ENCODE measurements at places on chromosomes 12 and 14.

DNA sequence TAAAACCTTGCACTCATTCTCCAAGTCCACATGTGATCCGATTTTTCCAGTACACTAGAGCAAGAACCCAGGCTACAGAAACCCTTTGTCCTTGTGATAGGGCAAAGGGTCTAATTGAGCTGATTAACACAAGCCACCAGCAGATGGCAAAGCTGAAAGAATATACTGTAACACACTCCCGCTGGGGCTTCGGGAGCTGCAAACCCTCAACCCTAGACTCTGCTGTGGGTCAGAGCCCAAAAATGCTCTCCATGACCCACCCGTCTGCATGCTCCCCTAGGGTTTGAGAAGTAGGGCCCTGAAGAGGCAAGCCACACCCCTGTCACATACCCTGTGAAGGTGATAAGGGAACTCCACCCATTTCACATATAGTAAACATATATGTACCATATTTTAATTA, 33.6 kb upstream of the PCNX1 start:
- DNase-seq, result no peak

DNA sequence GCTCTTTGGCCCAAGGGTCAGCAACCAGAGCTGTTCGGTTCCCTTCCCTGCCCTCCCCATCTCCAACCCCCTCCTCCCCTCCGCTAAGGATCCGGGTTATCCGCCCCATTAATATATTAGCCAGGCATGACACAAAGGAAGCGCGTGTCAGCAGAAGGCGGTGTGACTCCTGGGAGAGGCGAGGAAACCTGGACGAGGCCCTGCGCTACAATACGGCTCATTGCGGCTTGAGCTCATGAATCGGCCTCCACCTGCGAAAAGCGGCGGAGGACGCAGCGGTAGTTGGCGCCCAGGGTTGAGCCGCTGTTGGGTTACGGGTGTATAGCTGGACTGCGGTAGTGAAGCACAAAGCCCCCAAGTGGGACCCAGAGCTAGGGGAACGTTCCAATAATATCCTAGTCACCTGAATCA, 9.9 kb downstream of the FOXA1 start:
- no peak for DNase-seq

DNA sequence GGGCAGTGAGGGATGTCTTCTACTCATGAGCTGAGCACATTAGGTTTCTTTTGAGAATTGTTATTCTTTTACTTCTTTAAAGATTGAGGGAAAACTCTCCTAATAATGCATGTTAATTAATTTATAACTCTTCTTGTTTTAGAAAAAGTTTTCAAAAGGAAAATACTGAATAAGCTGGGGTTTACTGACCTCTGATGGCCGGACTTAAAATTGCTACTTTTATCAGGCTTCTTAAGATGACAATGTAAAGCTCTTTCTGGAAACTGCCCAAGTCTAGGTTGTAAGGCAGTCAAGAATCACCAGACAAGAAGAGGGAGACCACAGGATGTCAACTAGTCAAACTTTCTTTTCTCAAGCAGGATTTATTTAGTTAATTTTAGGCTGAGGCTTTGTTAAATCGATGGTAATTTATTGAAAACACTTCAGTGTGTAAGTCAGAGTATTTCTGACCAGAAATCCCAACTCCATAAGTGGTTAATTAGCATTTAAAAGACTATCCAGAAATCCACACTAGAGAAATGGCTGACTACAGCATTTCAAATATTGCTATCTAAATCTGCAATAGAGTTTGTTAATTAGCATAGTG, 82.1 kb downstream of the AVPR1A start:
- peak; percentile 52 for DNase-seq

DNA sequence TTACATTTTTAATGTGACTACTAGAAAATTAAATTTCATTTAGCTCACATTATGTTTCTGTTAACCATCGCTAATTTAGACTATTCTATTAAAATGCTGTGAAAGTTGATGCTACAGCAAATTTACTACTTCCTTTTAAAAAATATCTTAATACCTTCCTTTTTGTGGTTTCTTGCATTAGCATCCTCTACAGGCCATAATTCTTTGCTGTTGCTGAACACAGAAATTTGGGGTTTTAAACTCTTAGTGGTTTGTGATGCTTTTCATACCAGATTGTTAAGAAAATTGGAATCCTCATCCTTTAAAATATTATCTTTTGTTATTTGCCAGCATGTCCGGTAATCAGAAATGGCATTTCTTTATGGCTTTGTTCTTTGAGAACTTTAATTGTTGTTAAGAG, 18.1 kb downstream of the WNK1 start:
- DNase-seq, result no peak

DNA sequence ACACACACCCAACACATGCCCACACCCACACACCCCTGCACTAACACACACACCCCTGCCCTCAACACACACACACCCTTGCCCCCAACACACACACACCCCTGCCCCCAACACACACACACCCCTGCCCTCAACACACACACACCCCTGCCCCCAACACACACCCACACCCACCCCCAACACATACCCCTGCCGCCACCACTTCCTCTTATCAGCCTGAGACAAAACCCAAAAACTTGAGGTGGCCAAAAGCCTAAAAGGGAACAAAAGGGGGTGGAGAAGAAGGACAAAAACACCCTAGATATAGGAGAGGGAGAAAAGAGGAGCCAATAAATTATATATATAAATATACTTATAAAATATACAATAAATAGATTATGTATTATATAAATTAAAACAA, 9.1 kb upstream of the DEGS2 start:
- DNase-seq, result no peak

- no peak for DNase-seq
Measured at GRCh38 chr12:121112496-121112895, 20.2 kb upstream of the P2RX7 start.

GRCh38 chr12:77720258-77720657, 110.4 kb upstream of the NAV3 start:
- no peak for DNase-seq

DNA sequence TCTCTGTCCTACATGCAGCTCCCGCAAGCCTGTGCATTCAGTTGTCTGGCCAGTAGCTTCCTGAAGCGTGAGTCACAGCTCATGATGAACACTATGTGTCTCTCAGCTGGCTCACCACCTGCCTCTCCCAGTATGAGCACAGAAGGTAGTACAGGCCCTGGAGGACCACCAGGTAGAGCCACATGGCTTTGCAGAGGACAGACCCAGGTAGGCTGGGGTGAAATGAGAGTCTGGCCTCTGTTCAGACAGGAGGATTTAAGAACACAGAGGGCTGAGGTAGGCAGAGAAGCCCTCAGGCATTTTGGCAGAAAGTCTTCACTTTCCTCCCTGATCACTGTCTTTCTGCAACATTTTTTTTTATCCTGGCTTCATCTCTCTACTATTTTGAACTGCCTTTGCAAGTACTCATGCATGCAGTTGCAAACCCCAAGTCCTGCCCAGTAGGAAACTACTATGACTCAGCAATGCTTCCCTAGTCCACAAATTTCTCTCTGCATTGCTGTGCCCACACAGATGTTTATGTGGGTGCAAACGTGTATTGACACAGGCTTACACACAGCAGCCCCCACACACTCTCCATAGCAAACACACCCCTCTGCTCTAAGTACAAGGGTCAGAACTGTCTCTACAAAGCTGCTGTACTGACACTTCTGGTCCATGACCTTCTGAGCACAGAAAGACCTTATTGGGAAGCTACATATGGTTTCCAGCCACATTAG, 7.2 kb upstream of the SDR9C7 start:
- DNase-seq, result no peak

- DNase-seq, result no peak
Measured at GRCh38 chr12:80815351-80815750, 98.6 kb downstream of the MYF5 start.

DNA sequence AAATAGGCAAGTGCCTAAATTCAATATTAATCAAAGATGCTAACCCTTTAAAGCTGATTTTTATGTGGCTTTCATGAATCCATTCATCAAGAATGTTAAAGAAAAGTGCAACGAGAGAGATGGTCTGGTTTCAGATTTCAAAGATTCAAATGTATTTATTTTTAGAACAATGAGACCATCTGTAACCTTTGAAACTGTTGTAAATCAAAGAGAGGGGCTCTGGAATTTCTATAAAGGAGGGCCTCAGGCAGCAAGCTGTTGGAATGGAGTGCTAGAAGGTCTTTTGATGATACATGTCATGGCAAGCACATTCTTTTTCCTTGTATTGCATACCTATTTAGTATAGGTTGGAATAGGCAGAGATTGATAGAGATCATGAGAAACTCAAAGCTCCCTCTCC, 433.0 kb downstream of the LRIG3 start:
- DNase-seq, result no peak

DNA sequence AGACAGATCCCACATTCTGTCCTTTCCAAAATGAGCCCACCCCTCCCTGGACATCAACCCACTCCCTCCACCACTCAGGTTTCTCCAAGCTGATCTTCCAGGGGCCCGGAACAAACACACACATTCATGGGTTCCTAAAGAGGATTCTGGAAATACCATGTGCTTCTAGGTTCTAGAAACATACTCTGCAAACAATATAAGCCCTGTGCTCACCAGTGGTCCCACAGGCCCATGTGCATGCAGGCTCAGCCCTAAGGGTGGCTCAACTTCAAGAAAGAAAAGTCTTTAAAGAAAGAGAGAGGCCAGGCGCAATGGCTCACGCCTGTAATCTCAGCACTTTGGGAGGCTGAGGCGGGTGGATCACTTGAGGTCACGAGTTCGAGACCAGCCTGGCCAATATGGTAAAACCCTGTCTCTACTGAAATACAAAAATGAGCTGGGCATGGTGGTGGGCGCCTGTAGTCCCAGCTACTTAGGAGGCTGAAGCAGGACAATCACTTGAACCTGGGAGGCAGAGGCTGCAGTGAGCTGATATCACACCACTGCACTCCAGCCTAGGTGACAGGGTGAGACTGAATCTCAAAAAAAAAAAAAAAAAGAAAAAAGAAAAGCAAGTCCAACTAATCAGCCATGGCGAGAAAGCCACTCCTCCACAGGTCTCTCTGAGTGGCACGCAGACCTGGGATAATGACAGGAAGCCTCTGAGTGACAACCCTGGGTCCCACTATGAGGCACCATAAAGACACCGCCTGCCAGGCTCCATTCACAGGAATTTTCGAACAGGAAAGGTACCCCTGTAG, 59.5 kb upstream of the PNMA1 start:
- DNase-seq, result no peak

GRCh38 chr12:4580281-4580688, 18.3 kb downstream of the DYRK4 start:
- DNase-seq, result no peak

GRCh38 chr12:6112004-6112403, 12.5 kb downstream of the VWF start:
- no peak for DNase-seq

DNA sequence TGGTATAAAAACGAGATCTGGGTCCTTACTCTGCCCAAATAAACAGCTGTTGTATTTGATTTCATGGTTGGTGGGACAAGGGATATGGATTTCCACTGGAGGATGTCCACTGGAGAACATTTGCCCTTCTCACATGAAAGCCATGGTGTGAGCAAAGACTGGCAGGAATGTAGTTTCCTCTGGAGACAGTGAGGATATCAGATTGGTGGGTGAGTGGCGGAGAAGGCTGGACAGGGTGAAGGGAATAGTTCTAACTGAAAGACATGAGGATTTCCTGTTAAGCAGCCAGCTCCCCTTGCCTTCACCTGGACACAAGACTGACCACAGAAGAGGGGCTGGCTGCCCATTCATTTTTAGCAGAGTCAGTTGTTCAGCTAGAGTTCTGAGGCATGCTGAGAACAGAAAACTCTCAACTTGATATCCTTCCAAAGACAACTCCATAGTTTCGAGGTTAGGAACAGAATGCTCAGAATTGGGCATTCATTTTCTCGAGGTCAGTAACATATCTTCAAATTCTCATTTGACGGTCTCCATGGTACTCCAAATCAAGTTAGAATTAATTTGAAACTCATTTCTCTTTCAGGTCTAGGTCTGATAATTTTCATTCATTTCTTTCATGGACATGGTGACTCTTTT, 365.7 kb downstream of the LRIG3 start:
- no peak for DNase-seq

DNA sequence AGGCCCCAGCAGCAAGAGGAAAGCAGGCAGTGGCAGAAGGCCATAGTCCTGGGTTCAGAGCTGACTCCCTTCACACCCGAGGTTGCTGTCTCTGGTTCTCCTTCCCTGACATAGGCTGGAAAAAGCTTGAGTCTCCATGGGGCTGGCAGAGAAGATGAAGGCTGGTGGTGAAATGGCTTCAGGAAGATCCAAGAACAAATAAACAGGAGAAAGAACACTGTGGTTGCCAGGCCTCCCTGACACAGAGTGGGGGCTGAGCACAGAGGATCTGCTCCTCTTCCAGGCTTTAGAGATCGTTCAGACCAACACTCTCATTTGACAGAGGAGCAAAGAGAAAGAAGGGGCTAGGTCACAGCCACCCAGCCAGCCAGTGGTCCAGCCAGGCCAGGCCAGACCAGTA, 14.3 kb downstream of the HDAC7 start:
- no peak for DNase-seq

GRCh38 chr12:46208370-46208769, 60.5 kb downstream of the SLC38A1 start:
- no peak for DNase-seq

Measured in NCI-H446 (cell line).